HT1080 (cell line): ENCODE measurements at places on chromosomes 13 and 19. TPM values are rescaled to one million over a fixed set of nuclear protein-coding genes. Genes with fewer than 3 reads are reported as not detected.

Gene FCGBP
- 0.20 and 0.26 TPM in 2 replicates for total RNA-seq

Gene NFIC
- 22.5 and 33.2 TPM in 2 replicates for total RNA-seq

Gene EBI3
- 0.63 and 1.3 TPM in 2 replicates for total RNA-seq

Gene UNC13A
- 0.02 and 0.07 TPM in 2 replicates for total RNA-seq

Gene DENND1C
- total RNA-seq = 0.06 TPM in 1 of 2 replicates, not detected in the other

Gene PSG6
- total RNA-seq = not detected in 2 replicates

Gene ATP8A2
- 0.64 and 0.67 TPM in 2 replicates for total RNA-seq

Gene FFAR3
- total RNA-seq = 0.11 TPM in 1 of 2 replicates, not detected in the other

Gene TEAD2
- 6.5 and 7.6 TPM in 2 replicates for total RNA-seq
